ENCODE measurements at places on chromosomes 1 and 21.

DNA sequence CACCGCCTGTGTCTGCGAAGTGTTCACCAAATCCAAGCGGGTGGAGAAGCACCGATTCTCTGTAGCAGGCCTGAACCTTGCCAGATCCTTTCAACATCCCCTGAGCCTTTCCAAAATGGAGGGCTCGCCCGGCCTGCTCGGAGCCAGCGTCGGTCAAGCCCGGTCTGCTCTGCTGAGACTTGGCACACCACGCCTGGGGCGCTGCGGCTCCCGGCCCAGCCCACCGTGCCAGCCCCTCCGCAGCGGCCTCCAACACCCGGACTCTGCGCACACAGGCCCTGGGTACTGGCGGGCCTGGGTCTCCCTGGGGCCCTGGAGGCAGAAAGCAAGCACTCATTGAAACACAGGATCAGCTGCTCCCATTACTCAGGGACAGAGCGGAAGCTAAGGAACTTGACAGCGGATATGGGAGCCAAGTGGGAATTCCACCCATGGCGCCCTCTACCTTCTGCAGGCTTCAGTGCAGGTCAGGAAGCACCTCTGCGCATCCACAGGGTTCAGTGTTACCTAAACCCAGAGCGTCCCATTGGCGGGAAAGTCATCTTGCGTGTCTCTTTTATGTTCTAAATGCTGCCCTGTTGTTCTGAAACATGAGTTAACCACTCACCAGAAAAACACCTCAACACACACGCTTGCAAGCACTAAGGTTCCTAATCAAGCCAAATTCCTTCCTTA, 159.9 kb downstream of the ZBTB18 start:
- peak; percentile 8 for DNase-seq

DNA sequence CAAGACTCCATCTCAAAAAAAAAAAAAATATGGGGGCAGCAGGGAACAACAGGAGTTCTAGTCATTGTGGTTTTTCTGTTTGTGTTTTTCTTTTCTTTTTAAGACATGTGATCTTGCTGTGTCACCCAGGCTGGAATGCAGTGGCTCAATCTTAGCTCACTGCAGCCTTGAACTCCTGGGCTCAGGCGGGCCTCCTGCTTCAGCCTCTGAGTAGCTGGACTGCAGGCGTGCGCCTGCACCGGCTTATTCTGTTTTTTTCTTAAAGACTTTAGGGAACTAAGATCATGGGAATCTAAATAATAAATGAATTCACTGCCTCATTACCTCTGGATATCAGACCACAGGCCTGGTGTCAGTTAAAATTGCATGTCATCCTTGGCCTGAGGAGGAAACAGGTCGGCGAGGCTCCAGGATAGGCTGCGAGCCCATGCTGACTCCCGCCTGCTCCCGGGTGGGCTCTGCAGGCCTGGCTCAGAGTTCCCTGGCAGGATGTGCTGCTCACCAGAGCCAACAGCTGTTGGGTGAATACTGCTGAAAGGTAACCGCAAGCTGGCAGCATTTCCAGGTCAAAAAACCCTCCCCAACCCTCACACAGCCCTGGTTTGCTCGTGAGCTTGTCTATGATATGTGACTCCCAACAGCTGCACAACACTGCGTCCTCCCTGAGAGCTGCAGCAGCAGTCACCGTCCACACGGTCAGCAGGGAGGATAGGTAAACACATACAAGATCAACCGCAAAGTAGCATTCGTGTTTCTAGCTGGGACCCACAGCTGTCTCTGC, 58.1 kb downstream of the SCCPDH start:
- peak; percentile 81 for DNase-seq

GRCh38 chr1:170711682-170712081, 47.8 kb downstream of the PRRX1 start:
- peak; percentile 84 for DNase-seq

DNA sequence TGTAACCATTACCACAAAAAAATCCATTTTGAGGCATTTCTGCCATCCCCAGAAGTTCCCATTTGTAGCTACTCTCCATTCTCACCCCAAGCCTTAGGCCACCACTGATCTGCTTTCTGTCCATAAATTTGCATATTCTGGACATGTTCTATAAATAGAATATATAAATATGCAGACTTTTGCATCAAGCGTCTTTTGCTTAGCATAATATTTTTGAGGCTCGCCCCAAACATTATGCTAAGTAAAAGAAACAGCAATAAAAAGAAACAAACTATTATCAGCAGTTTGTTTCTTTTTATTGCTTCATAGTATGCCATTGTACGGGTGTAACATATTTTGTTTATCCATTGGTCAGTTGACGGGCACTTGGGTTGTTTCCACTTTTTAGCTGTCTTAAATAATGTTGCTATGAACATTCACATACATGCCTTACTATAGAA, 7.9 kb downstream of the TFAP2E start:
- no peak for DNase-seq

DNA sequence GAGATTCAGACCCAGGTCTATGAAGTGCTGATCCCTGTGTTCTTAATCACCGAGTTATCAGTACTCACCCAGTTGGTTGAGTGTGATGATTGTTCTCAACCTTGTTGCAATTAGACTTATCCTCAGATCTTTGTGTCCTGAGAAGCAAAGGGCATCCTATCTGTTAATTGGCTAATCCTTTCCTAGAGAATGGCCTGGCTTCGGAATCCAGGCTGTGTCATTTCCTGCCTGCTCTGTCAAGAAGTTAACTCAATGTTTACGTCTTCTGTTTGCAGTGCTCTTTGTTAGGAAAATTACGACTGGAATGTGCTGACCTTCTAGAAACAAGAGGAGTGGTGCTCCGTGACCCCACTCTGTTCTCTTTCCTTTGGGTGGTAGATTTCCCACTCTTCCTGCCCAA, 14.7 kb downstream of the GAS5 start:
- peak; percentile 78 for DNase-seq

DNA sequence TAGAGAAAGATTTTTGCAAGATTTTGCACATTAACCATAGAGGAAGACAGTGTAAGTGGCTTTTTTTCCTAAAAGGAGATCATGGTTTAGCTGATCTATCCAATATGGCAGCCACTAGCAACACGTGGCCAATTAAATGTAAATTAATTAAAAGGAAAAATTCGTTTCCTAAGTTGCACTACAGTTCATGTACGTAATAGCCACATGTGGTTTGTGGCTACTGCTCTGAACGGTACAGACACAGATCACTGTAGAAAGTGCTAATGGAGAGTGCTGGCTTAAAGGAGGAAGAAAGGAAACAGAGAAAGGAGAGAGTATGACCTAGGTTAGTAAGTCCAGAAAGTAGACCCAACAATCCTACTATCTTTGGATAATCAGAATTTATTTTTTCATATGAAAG, 170.8 kb downstream of the SIPA1L2 start:
- DNase-seq = no peak

GRCh38 chr1:17834561-17835100, 79.5 kb downstream of the ACTL8 start:
- no peak for DNase-seq
